ENCODE measurements at places on chromosomes 2 and 18. TPM values are rescaled to one million over a fixed set of nuclear protein-coding genes. Genes with fewer than 3 reads are reported as not detected.

DNA sequence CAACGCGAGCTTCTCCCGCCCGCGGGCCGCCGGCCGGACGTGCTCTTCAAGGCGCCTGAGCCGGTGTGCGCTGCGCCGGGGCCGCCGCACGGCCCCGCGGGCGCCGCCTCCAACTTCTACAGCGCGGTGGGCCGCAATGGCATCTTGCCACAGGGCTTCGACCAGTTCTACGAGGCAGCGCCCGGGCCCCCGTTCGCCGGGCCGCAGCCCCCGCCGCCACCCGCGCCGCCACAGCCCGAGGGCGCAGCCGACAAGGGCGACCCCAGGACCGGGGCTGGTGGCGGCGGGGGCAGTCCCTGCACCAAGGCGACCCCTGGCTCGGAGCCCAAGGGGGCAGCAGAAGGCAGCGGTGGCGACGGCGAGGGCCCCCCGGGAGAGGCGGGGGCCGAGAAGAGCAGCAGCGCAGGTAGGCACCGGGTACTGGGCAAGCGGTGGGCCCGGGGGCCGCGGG, 676 bp downstream of the HOXD11 start:
- H3K4me1 ChIP-seq, result peaks cover 33% of the 10 kb centered on the region
- H3K4me3 ChIP-seq, result peak overlapping the region; percentile 54
- H3K36me3 ChIP-seq, result peaks cover 5% of the 10 kb centered on the region
- DNase-seq, result no peak
- H3K27ac ChIP-seq, result no peak overlapping the region
- peaks cover 76% of the 10 kb centered on the region for H3K27me3 ChIP-seq

DNA sequence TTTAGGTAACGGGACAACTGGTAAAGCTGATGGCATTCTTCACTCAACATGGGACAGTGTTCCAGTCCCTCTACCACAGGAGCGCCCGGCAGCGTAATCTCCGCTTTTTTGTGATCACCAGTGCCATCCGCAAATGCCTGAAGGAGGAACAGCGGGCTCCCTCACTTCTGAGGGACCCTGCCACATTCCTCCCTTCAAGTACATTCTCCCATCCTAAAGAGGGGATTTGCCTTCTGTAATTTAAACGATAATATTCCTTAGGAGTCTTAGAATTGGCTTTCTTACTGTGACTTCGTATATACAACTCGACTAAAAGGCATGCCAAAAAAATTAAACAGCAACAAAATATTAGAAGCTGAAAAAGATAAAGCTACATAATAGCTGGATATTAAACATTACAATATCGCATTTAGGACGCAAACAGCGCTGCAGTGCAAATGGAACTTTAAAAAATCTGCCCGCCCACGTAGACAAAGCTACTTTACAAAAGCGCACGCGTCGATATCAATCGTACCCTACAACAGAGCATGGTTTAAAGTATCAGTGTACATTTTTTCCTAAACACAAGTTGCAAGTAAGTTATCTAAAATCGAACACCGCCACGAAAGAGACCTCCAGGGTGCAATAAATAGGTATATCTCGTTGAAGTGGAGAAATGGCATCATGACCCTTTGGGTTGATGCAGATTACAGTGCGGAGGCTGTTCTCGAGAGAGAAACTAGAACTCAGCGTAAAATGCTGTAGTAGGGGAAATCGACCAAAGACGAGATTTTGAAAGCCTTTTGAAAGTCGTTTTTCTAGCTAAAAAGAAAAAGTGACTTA, 2.3 kb upstream of the VSNL1 start:
- no peak for DNase-seq
- peaks cover 68% of the 10 kb centered on the region for H3K27me3 ChIP-seq
- peaks cover 11% of the 10 kb centered on the region for H3K4me1 ChIP-seq
- H3K36me3 ChIP-seq, result no peaks in the 10 kb centered on the region

Gene CHST9
- not detected for polyA plus RNA-seq

DNA sequence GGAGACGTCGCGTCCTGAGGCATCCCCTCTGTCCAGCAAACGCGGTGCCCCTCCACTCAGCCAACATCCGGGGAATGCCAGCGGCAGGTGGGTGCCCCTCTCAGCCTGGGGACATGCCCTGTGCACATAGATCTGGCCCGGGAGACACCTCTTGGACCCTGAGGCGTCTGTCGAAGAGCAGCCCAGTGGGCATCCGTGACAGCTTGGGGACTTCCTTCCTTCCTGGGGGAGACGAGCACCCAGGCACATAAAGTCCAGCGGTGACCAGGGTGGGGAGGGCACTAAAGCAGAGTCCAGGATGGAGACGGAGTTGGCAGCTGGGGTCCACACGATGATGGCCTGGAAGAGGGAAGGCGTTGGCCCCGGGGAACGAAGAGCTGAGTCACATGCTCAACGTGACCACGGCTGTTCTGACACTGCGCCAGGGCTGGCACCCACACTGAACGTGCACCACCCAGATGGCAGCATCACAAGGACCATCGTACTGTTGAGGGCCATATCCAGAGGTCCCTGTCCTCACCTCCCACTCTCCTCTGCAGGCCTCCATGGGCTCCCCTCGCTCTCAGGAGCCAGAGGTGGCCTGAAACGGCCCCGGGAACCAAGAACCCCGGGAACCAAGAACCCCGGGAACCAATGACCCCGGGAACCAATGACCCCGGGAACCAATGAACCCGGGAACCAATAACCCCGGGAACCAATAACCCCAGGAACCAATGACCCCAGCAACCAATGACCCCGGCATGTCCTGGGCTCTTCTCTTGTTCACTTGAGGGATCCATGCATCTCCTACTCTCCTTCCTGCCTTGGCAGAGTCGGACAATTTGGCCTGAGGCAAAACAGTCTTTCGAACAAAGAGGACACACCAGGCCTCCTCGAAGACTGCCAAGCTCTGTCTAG, 22.6 kb downstream of the HDAC4 start:
- H3K4me3 ChIP-seq, result no peak overlapping the region
- peaks cover 36% of the 10 kb centered on the region for H3K4me1 ChIP-seq
- H3K27me3 ChIP-seq, result no peaks in the 10 kb centered on the region
- peak overlapping the region; percentile 88 for H3K27ac ChIP-seq

Gene LCT
- not detected for polyA plus RNA-seq

- no peak overlapping the region for H3K27ac ChIP-seq
- peaks cover 13% of the 10 kb centered on the region for H3K36me3 ChIP-seq
- H3K4me3 ChIP-seq, result no peak overlapping the region
- DNase-seq, result no peak
- H3K4me1 ChIP-seq, result peaks cover 18% of the 10 kb centered on the region
Measured at GRCh38 chr2:69535817-69536241, 98.6 kb upstream of the NFU1 start.

DNA sequence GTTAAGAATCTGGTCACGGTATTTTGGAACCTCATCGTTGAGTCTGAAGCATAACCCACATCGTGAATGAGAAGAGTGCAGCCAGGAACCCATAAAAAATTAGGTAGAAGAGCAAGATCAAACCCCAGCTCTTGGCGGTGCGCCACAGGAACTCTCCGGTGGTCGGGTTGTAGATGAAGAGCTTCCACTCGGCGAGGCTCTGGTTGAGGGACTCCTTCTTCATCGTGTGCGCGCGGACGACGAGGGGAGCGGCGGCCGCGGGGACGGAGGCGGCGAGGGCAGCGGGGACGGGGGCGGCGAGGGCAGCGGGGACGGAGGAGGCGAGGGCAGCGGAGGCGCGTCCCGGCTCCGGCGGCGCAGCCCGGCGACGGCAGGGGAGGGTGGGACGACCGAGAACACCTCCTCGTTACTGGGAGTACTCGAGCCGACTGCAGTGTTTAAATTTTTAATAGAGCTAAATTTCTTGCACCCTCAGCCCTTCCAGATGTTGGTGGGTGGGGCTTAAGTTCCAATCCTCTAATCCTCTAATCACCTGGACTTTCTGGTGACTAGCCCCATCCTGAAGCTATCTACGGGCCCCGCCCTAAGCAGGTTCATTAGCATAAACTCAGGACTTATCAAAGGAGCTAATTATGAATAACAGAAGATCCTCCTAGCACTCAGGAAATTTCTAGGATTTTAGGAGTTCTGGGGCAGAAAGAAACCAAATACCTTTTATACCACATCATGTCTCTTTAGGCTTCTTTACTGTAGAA, 20.4 kb upstream of the PAPOLG start:
- H3K27ac ChIP-seq, result no peak overlapping the region
- H3K4me1 ChIP-seq, result peaks cover 5% of the 10 kb centered on the region
- H3K27me3 ChIP-seq, result peaks cover 30% of the 10 kb centered on the region
- no peak for DNase-seq

DNA sequence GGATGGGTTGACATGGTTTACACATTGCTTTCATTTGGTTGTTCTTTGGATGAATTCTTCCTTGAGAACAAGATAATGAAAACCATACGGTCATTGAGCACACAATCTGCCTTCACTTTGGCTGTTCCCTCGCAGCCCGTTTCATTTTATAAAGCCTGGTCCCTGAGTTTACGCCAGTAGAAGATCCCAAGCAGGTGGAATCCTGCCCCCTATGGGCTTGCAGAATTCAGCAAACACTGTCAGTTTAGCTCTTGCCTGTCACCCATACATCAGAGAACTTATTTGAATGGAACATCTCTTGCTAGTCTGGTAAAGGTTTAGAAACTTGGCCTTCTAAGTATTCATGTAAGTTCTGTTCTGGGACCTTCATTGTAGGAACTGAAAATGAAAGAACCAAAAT, 666.4 kb upstream of the ZEB2 start:
- H3K27ac ChIP-seq, result peak overlapping the region; percentile 67
- H3K27me3 ChIP-seq, result no peaks in the 10 kb centered on the region
- peaks cover 23% of the 10 kb centered on the region for H3K4me1 ChIP-seq

Gene RNU2-63P
- polyA plus RNA-seq, result not detected

DNA sequence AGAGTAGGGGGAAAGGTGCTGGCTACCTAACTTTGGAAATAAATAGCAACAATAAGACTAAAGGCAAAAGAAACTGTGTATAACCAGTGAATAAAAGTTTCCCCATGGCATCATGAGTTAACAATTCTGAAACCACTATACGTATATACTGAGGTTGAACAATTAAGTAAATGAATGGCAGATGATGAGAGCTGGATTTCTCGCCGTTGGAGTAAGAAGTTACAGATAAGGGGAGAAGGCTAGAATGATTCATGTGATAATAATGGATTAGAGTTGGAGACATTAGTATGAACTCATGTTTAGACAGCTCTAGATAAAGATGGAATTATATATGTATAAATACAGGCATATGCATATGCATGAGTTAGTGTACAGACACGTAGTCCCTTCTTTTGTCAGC, 152.7 kb downstream of the UBR3 start:
- no peak overlapping the region for H3K27ac ChIP-seq
- H3K4me1 ChIP-seq, result peaks cover 4% of the 10 kb centered on the region
- no peak for DNase-seq
- H3K4me3 ChIP-seq, result no peak overlapping the region
- peaks cover 45% of the 10 kb centered on the region for H3K36me3 ChIP-seq
- H3K27me3 ChIP-seq, result no peaks in the 10 kb centered on the region

Gene C18orf54
- polyA plus RNA-seq, result 1.9 TPM

Gene SATB2
- polyA plus RNA-seq, result not detected

Gene SLC9A2
- 0.04 TPM for polyA plus RNA-seq

Gene TBR1
- polyA plus RNA-seq, result not detected

DNA sequence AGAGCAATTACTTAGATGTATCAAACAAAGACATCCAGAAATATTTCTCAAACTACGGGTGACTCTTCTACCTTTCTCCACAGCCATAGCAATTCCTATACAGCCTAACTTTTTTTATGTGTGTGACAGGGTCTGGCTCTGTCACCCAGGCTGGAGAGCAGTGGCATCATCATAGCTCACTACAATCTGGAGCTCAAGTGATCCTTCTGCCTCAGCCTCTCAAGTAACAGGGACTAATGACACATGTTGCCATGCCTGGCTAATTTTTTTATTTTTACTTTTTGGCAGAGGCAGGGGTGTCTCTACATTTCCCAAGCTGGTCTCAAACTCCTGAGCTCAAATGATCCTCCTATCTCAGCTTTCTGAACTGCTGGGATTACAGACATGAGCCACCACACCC, 328.9 kb upstream of the NT5C1B start:
- no peaks in the 10 kb centered on the region for H3K36me3 ChIP-seq
- no peak for DNase-seq
- no peak overlapping the region for H3K27ac ChIP-seq
- H3K4me1 ChIP-seq, result no peaks in the 10 kb centered on the region

- H3K27me3 ChIP-seq, result no peaks in the 10 kb centered on the region
- H3K4me1 ChIP-seq, result no peaks in the 10 kb centered on the region
- no peak for DNase-seq
- H3K4me3 ChIP-seq, result no peak overlapping the region
Measured at GRCh38 chr2:51490576-51491234, 458.8 kb upstream of the NRXN1 start.

Gene DNAH7
- 0.43 TPM for polyA plus RNA-seq

DNA sequence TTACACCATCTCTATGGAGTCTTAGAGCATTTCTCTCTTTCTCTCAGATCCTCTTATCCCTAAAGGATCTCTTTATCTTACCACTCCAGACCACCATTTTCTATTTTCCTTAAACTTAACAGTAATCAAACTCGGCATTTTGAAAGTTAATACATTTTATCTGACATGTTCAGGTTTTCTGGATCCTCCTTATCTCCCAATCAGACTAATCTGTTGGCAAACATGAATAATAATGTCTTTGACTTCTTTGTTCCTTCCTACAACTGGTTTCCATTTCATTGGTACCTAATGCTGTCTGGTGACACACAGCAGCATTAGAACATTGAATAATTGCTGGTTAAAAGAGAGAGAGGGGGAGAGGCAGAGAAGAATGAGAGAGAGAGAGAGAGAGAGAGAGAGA, 932.1 kb upstream of the FSHR start:
- H3K27me3 ChIP-seq, result no peaks in the 10 kb centered on the region
- peaks cover 3% of the 10 kb centered on the region for H3K36me3 ChIP-seq
- no peak overlapping the region for H3K27ac ChIP-seq
- H3K4me3 ChIP-seq, result no peak overlapping the region
- DNase-seq, result no peak

DNA sequence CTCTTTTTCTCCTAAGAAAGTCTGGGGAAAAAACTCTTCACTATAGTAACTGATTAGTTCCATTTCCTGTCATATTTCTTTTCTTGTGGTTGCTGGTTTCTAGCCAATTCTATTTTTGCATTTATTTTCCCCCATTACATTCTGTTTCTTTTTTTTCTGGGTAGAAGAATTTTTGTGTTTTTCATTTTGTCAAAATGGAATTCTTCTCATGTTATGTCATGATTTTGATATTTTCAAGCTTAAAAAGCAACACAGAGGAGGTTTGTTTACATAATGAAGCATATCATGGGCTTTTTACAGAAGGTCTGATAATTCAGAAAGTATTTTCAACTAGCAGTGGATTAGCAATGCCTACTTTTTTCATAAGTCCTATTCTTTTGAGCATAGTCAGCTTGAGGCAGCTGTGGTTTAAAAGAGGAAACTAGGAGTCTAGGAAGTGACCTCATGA, 102.0 kb downstream of the MAP2 start:
- peak overlapping the region; percentile 16 for H3K4me3 ChIP-seq
- H3K4me1 ChIP-seq, result peaks cover 38% of the 10 kb centered on the region
- no peaks in the 10 kb centered on the region for H3K36me3 ChIP-seq
- peak overlapping the region; percentile 54 for H3K27ac ChIP-seq

DNA sequence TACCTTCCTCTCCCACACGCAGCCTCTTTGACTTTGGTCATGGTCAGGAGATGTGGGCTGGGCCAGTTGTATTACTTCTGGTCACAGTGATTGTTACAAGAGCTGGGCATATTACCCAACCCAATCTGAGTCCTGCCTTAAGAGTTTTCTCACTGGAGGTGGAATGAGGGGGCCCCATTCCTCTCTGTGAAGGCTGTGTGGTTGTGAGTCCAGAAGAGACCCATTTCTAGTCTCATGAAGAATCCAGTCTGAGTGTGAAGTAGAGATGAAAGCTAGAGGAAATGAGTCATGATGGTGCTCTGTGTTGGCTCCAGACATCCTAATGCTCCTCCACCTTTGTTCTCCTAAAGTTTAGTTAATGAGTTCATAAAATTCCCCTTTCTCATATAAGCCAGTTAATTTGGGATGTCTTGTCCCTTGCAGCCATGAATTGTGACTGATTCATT, 50.8 kb upstream of the RASGRP3 start:
- no peaks in the 10 kb centered on the region for H3K36me3 ChIP-seq
- no peak overlapping the region for H3K4me3 ChIP-seq
- H3K4me1 ChIP-seq, result no peaks in the 10 kb centered on the region
- DNase-seq, result no peak
- H3K27me3 ChIP-seq, result peaks cover 4% of the 10 kb centered on the region
- no peak overlapping the region for H3K27ac ChIP-seq

Gene LYG1
- 1.1 TPM for polyA plus RNA-seq
